ENCODE measurements at places on chromosomes 11 and 22.

DNA sequence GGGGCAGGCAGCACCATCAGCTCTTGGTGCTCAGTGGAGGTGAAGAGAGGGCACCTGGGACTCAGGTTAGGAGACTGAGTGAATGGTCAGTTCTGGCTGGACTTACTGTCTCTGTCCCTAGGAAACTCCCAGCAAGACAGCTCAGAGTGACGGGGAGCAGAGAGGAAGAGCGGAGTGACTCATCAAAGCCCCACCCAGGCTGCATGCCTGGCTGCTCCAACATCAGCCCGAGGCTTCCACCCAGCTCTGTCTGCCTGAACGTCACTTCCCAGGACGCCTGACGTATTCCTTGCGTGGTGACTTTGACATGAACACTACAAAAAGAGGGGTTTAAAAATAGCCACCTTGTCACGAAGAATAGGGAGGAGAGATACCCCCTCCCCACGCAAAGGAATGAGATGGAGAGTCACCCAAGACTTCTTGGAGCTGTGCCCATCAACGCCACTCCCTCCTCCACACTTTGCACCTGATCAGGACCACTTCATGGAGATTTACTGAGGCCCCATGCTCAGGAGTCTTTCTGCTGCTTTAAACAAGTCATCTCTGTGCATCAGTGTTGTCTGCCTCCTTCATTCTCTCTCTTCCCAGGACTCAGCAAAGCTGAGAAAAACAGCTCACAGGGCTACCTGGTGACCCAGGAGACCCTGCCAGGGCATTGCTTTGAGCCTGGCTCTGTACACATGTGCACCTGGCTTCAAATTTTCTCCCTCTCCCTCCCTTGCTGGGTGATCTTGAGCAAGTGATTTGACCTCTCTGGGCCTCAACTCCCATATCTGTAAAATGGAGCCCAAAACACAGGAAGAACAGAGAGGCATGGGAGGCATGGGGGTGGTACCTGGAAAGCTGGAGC, 83.1 kb downstream of the MN1 start:
- no peak for DNase-seq

- no peak for DNase-seq
Observed at GRCh38 chr11:8661001-8661795, 21.3 kb downstream of the TRIM66 start.

DNA sequence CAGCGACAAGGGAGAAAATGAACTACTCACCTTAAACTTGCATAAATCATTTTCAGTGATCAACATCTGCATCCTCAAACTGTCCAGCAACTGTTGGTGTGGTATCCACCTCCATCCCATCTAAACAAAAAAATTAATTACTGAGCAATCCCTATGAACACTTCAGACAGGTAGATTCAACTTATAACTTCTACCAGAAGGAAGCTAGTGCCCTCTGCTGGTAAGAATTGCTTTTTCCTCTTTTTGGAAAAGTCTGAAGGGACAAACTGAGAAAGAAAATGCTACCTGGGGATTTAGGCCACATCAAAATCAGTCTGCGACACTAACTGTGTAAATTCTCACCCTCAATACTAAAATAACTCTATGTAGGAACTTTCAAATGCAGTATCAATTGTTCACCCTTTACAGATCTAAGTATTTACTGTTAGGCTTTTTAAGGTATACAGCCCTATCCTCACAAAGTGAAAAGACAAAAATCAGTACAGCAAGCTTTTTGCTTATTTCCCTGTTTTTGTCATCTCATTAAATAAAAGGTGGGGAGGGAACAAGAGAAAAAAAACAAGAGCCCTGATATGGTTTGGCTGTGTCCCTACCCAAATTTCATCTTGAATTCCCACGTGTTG, 17.9 kb downstream of the CLNS1A start:
- DNase-seq: no peak

- DNase-seq: peak; percentile 6
Observed at GRCh38 chr11:12692229-12693075, 18.2 kb downstream of the TEAD1 start.

- no peak for DNase-seq
Observed at GRCh38 chr11:47765086-47765485, 2.1 kb downstream of the FNBP4 start.

- no peak for DNase-seq
Observed at GRCh38 chr11:27234961-27235360, 128.1 kb downstream of the CCDC34 start.

DNA sequence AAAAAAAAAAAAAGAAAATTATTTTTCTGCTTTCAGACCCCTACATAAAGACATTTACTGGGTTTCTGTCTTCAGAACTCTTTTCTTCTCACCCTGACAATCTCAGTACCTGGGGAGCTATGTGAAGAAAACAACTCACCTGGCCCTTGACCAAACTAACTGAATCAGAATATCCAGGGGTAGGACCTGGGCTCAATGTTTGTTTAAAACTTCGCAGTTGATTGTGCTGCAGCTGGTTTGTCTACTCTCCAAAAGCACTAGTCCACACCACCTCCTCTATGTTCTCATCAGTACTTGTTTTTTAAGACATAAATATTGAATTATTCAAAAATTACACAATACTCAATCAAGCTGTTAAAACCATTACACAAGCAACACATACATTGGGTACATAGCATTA, 34.8 kb downstream of the EIF3F start:
- DNase-seq: no peak

DNA sequence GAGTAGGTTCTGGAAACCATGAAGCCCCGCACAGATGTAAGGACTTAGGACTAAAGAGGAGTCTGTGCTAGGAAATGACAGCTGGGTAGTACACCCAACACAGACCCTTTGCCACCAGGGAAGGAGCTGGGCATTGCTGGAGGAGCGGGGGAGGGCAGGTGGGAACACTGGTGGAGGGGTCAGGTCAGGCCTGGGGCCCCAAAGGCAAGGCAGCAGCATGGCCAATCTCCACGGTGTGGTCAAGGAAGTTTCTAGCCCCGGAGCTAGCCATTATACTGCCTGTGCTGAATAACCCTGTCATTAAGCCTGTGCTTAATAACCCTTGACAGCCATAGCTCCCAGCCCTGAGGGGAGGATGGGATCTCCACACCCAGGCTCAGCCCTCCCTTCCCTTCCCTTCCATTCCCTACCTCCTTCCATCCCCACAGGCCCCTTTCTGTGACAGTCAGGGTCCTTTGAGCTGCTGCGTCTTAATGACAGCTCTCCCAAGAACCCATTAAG, 2.1 kb downstream of the TMPRSS4 start:
- no peak for DNase-seq

DNA sequence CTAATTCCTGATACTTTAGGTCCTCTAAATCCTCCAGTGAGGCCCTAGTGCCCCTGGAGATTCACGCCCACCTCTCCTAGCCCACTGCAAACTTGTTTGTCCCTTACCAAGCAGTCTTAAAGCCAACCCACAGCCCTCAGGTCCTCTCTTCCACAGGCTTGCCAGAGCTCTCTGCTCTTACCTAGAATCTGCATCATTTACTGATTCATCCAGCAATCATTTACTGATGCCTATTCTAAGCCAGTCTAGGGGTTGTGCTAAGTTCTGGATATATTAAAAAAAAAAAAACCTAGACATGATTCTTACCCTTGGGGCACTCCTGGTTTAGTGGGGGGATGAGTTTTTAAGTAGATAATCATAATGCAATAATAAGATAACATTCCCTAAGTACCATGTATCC, 43.0 kb upstream of the PLET1 start:
- no peak for DNase-seq

DNA sequence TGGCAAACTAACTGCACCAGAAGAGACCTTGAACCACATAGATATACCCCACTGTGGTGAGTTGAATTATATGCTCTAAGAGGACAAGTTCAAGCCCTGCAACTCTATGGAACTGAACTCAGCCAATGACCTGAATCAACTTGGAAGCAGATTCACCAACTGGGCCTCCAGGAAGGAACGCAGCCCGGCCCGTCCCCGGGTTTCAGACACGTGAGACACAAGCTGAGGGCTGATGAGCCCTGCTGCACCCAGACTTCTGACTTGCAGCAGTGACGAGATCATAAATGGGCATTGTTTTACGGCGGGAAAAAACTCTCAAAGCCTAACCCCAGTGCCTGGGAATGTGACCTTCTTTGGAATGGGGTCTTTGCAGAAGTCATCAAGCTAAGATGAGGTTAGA, 28.5 kb upstream of the GAL start:
- no peak for DNase-seq

- DNase-seq: no peak
Observed at GRCh38 chr11:94740083-94741021, 27.8 kb upstream of the AMOTL1 start.

DNA sequence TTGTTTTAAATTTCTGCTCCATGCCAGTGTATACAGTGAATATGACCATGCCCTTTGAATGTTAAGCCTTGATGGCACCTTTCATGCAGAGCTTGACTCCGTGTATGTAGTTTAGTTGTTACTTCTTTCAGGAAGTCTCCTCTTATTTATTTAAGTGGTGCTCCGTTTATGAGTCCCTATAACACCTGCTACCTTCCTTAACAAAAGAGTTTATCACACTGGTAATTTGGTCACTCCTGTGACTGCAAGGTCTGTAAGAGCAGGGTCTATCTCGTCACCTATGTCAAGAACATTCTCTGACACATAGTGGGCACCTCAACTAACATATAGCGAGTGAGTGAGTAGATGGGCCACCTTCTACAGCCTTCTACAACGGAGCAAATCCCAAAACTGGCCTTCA, 152.5 kb downstream of the CCDC34 start:
- DNase-seq: no peak

DNA sequence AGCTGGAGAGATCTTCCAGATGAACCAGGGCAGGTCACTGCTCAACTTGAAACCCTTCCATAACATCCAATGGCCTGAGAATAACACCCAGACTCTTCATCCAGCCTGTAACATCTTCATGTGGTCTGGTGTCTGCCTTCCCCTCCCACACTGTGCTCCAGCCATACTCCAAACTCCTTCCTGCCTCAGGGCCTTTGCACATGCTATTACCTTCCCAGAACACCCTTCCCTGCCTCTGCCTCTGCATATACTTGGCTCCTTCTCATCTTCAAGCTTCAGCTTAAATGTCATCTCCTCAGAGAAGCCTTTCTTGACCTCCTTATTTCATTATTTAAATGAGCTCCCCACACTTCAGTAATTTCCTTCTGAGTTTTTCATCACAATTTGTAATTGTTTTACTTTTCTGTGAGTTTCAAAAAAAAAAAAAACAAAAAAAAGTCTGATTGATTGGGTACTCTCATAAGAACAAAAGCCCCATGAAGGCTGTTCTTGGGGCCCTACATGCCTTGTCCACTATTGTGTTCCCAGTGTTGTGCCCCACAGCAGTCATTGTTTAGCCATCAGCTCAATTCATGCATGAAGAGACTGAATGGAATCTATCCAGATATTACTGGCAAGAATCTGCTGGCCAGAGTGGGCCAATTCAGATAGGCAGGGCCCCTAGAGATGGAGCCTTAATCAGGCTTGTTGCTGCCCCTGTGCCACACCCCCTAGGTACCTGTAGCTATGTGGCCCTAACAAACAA, 22.1 kb downstream of the LMO1 start:
- no peak for DNase-seq

DNA sequence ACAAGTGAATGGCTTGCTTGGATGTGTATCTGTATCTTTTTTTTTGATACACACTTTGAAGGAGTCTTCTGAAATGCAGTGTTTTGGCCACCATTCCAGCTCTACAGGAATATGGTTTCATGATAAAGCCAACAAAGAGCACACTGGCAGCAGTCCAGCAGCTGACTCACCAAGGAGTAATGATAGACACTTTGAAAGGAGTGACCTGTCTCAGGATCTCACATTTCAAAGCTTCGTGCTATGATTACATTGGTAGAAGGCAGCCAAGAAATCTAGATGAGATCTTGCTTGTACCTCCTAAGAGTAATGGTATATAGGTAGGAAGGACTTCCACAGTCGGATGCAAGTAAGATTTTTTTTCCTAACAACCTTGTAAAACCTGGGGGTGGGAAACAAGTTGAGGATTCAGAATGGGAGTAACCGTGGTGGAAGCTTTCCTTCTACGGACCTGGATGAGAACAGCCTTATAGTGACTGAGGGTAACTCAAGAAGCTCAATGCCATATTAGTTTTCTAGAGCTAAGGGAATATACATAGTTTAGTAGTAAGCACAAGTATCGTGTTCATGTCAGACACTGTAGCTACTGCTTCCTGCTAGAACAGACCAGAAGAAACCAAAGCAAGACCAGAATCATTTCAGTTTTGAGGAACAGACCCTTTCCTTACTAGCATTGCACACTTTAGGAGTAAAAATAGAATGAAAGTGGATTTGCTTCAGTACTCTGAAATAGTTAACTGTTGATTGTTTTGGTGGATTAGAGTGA, 25.0 kb downstream of the MTMR3 start:
- no peak for DNase-seq

DNA sequence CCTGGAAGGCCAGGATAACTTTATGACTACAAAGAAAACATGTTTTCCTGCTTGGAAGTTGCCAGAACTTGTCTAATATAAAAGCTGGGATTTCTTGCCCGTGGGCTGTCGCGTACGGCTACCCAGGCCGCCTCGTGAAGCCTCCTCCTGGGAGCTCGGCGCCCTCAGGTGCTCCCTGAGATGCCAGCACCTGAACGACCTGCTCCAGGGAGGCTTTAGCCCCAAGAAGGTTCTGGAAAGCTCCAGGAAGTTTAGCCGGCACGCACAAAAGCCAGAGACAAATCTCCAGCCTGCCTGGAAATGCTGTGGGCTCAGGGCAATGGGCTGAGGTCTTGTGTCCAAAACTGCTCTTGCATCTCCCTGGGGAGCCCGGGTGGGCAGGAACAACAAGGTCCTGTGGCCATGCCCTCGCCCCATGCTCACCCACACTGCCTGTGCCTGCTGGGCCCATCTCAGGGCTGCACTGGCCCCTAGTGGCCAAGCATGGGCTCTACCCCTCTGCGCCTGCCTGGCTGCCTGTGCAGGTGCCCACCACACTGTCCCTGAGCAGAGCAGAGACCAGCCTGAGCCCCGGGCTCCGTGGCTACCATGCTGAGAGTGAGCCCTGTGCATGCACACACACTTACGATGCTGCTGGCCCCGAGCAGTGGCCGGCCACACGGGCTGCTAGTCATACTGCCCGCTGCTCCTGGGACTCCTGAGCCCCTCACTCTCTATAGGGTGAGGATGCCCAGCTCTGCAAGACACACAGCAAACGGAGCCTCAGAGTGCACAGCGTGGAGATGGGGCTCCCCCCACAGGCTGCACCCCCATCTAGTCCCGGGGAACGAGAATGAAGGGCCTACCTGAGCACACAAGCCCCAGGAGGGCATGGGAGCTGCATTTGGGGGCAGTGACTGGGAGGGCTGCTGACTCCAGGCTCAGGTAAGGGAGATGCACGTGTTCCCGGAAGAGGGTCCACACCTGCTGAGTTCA, 4.9 kb upstream of the CELSR1 start:
- DNase-seq: no peak

- no peak for DNase-seq
Observed at GRCh38 chr11:104772806-104773241, 125.4 kb downstream of the CASP12 start.
